ENCODE measurements at places on chromosomes 1 and 21.

DNA sequence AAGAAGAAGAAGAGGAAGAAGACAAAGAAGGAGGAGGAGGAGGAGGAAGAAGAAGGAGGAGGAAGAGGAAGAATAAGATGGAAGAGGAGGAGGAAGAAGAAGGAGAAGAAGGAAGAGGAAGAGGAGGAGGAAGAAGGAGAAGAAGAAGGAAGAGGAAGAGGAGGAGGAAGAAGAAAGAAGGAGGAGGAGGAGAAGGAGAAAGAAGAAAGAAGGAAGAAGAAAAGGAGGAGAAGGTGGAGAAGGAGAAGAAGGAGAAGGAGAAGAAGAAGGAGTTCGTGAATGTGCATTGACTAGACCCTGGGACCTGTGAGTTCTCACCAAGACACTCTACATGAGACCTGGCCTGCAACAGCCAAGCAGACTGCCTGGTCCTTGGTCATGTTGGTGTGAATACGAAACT, 131.7 kb upstream of the ERRFI1 start:
- DNase-seq = no peak

GRCh38 chr1:56463376-56463775, 116.0 kb downstream of the PLPP3 start:
- no peak for DNase-seq

GRCh38 chr1:119449971-119450370, 35.0 kb downstream of the HSD3B2 start:
- no peak for DNase-seq

- no peak for DNase-seq
Observed at GRCh38 chr1:91734761-91735160, 151.2 kb downstream of the TGFBR3 start.

DNA sequence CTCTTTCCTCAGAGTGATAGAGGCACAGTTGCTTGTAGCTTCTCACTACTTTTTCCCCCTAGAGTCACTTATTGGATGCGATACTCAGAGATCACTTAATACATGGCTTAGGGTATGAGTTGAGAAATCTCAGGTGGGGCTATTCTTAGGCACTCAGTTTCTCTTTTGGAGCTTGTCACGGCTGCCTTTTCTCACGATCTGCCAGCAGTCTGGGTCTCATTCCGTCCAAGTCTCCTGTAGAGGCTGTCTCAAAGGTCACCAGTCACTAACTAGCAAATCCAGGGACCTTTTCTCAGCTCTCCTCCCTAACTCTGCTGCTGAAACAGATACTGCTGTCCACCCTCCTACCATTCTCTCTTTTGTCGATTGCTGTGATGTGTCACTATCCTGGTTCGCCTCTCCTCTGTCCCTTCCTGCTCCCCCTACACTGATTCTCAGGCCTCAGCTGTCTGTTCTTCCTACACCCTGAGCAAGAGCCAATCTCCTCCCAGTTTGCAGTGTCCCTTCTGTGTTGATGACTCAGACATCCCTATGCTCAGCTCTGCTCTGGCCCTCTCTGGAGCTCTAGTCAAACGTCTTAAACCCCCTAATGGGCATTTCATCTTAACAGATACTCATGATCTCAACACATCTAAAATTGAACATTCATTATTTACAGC, 12.4 kb downstream of the ATP1A2 start:
- DNase-seq = no peak

- peak; percentile 32 for DNase-seq
Observed at GRCh38 chr21:38505654-38506523, 7.6 kb upstream of the ERG start.

GRCh38 chr1:181577475-181577874, 94.2 kb downstream of the CACNA1E start:
- no peak for DNase-seq

DNA sequence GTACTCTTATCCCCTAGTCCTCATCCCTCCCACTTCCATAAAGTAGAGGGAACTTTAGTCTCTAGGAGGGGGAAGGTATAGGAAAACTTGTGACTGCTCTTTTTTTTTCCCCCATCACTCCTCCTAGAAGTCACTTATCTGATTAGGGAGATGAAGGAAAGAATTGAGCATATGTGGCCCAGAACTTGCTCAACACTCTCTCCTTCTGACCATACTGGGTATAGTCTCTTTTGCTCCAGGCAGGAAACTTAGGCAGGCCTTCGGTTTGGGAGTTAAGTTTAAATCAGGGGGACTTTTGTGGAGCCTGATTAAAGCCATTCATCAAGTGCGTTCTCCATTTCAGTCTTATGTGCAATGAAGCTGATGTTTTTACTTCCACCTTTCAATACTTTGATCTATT, 5.8 kb downstream of the UBE2U start:
- DNase-seq = no peak

DNA sequence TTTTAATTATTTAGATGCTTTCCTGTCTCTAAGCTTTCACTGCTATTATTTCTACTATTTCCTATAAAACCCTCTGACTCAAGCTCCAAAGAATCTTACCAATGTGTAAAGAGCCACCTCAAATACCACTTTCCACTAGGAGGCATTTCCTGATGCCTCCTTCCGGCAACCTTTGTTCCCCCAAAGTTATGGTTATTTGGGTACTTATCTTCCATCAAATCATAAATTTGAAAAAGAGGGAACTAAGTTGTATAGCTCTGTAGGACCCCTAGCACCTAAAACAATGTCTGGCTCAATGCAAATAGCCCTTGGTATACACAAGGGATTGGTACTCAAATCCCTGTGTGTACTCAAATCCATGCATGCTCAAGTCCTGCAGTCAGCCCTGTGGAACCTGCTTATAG, 79.6 kb downstream of the NME7 start:
- DNase-seq = no peak

DNA sequence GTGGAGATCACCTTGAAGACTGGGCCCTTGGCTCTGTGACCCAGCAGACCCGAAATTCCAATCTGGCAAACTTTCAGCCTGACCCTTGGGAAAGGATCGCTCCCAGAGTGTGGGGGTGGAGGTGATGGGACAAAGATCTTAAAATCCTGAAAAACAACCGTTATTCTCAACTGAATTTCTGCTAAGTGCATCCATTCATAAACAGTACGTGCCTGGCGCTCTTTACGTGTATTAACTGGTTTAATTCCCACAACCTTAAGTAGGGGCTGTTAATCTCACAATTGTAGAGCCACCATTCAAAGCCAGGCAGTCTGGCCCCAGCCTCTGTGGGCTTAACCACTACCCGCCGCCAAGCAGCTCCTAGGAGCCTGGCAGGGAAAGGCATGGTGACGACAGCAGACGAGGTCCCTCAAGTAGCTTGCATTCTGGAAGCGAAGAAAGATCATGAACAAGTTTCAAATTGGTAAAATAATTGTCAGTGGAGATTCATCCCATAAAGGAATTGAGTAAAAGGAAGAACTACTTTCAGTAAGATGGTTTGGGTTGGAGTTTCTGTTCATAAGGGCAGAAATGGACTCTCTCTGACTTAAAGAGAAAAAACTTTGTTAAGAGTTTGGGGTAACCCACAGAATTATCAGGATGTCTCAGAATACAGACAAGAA, 11.4 kb upstream of the RGS16 start:
- no peak for DNase-seq

- peak; percentile 95 for DNase-seq
Observed at GRCh38 chr1:35268282-35269200, at the start of gene ZMYM4. Gene ZMYM4, plus strand, starts transcription at chr1:35268709. Its CDS starts 338 bp downstream, at chr1:35269047.

GRCh38 chr1:97209381-97209957, 487.9 kb downstream of the PTBP2 start:
- no peak for DNase-seq

DNA sequence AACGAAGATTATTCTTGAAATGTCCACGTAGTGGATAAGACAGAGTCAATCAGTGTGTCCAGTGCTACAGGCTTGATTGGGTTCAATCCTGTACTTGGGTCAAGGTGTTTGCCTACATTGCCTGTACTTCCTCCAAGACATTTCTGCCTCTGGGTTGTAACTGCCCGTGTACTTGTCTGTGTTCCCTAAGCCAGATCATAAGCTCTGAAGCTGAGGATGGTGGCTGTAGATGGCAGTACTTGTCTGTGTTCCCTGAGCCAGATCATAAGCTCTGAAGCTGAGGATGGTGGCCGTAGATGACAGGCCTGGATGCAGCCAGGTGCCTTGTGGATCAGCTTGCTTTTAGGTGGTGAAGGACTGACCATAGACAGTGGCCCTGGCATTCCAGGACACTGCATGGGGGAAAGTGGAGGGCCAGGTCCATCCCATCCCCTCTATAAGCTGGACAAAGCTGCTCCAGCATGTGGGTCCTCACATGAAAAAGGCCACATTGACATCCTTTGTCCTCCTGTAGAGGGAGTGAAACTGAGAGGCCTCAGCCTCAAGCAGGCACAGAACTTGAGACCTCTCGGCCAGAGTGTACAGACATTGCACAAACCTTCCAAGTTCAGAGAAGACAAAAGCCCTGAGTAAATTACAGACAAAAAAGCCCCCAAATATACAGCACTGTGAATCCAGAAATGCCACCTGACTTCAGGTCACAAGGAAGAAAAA, 2.0 kb upstream of the SRM start:
- no peak for DNase-seq

GRCh38 chr1:30816211-30817076, 58.9 kb upstream of the LAPTM5 start:
- no peak for DNase-seq

DNA sequence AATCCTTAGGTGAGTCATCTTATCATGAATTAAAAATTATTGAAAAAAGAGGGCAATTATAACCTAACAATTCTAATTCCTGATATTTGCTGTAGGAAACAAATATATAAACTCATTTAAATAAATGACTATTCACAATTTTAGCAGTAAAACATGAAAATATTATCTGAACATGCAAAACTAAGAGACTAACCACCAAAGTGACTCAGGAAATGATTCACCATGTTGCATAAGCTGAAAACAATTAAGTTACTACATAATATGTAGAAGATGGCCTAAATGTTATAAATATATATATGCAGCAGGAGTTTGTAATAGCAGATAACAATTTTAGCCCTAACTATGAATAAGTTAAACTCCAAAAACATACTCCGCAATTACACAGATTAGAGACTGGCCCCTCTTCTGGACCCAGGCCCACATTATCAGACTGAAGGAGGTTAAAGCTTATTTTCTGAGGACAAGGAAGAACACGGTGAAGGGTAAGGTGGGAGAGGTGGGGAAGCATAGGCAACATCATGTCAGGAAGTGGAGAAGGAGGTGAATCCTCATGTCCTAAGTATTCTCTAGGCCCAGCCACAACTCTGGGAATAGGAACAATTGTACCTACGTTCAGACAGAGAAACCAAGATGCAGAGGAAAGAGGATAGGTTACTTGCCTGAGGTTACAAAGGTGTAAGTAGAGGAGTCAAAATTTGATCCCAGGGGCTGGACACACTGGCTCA, 15.6 kb upstream of the AIM2 start:
- DNase-seq = no peak

GRCh38 chr1:239354231-239354630, 32.1 kb upstream of the CHRM3 start:
- no peak for DNase-seq

DNA sequence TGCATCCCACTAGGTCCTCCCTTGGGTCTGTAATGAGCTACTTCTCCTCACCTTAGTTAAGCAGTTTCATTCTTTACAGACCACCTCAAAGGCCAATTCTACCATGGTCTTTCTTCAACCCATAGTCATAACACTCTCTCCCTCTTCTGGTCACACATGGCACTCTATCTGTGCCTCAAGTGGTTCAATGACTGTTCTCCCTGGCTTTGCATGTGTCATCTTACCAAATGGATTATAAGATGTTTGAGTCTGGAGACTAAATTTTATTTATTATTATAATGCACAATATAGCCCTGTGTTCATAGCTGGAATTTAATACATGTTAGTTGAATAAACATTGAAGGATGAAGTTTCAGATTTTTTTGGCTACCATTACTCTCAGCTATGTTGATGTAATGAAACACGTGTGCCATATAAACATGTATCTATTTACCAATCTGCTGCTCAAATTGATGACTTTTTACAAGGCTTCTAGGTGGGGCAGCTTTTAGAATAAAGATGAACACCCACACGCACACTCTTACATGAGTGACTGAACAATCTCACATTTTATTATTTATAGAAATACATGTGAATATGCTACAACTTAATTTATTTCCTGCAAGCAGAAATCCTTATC, 102.1 kb downstream of the RUNX1 start:
- DNase-seq = no peak

GRCh38 chr1:237799762-237800474, 90.8 kb downstream of the ZP4 start:
- peak; percentile 29 for DNase-seq

- DNase-seq = no peak
Observed at GRCh38 chr21:44291936-44292811, 6.5 kb downstream of the AIRE start.

DNA sequence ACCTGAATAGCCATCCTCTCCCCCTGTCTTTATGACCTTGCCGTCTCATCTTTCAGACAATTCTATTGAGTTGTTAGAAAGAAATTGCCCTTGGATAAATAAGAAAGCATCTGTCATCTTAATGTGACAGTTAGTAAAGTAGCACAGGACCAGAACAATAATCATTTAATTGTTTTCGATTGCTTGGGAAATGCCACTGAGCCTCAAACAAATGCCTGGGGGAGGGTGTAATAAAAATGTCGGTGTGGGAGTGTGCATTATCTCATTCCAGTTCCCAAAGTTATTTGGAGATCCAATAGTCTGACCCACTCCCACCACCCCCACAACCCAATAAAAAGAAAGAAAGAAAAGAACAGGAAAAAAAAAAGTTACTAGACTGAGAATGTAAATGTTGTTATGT, 509.3 kb upstream of the LRRC7 start:
- no peak for DNase-seq

DNA sequence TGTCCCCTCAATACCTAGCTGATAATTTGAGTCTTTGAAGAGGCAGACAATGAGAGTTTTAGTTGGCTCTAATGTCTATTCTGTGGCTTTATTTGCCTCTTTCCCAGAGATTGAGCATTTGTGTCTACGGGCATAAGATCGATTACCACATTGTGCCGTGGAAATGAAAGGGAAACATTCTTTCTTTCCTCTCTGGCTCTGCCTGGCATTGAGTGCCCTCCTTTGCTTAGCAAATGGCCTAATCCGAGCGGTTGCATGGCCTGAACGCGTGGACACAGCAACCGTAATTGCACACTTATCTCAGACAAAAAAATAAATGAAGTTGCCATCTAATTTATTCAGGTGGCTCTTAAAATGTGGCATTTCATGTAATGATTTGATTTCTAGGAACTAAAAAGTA, 247.9 kb downstream of the ADGRL2 start:
- no peak for DNase-seq
